ENCODE measurements at places on chromosomes 6 and 20.

DNA sequence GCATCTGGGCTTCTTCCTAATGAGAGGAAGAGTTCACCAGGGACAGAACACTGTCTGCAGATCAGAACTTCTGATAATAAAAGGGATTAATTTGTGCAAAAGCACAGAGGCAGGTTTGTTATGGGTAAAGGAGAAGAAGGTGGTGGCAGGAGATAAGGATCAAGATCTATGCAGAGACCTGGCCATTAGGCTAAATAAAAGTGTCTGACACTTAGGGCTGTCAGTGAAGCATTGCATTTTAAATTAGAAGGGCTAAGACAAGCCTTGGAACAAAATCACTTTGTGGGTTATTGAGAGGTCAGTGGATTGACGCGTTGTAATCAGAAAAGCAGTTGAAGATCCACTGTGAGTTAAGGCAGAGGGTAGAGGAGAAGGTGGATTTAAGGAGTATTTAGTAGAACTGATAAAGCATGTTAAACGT lies 76.8 kb downstream of the MAP3K4 start:
- DNase-seq: no peak

GRCh38 chr20:4666001-4666479 lies 55.7 kb upstream of the PRND start:
- DNase-seq: peak; percentile 75

DNA sequence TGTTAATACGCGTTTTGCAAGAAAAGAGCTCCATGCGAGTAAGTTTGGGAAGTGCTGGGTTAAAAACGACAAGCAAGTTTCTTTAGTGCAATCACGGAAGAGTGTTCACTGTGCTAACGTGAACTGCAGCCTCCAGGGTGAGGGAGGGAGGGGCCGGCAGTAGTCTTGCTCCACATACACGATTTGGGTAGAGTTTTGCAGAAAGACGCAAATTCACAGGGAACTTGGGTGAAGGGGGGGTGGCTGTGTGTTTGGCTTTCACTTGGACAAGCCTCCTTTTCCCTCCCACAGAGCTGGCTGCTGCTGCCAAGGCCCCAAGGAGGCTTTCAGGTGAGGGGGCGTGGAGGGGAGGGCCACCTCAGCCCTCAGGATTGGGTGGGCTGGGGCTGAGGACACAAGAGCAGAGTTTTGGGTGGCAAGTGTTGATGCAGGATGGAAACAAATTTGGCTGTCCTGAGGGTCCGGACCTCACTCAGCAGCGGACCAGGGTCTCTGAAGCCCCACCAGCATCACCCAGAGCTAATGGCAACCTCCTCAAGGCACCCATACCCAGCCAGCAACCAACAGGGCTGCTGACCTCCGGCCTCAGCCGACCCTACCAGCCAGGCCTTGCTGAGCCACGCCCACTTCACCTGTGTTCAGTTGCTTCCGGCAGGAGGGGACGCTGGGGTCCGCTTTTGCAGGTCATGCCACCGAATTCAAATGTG lies 204.5 kb downstream of the ERMARD start:
- no peak for DNase-seq

- no peak for DNase-seq
Observed at GRCh38 chr6:33949877-33950435, 146.2 kb upstream of the MLN start.

GRCh38 chr6:18121580-18122127 lies 823 bp downstream of the NHLRC1 start:
- DNase-seq: no peak

DNA sequence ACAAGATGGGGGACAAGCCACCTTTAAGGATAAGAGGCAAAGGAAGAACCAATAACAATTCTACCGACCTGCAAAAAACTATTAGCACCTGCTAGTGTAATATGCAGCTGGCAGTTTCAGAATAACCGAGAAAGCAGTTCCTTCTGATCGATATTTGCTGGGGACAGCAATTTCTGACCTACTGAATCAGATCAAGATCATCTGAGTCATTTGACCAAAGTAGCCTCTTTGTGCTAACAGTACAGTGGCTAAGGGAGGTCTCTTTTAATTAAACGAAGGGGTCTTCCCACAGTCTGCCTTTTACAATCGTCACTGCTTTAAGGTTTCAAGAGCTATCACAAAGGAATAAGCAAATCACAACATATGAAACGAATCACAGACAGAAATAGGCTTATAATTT lies 318.9 kb downstream of the BTBD9 start:
- DNase-seq: no peak

GRCh38 chr6:143773506-143774150 lies 69.5 kb upstream of the LTV1 start:
- DNase-seq: no peak

GRCh38 chr20:9338101-9338500 lies 176.3 kb upstream of the LAMP5 start:
- no peak for DNase-seq

DNA sequence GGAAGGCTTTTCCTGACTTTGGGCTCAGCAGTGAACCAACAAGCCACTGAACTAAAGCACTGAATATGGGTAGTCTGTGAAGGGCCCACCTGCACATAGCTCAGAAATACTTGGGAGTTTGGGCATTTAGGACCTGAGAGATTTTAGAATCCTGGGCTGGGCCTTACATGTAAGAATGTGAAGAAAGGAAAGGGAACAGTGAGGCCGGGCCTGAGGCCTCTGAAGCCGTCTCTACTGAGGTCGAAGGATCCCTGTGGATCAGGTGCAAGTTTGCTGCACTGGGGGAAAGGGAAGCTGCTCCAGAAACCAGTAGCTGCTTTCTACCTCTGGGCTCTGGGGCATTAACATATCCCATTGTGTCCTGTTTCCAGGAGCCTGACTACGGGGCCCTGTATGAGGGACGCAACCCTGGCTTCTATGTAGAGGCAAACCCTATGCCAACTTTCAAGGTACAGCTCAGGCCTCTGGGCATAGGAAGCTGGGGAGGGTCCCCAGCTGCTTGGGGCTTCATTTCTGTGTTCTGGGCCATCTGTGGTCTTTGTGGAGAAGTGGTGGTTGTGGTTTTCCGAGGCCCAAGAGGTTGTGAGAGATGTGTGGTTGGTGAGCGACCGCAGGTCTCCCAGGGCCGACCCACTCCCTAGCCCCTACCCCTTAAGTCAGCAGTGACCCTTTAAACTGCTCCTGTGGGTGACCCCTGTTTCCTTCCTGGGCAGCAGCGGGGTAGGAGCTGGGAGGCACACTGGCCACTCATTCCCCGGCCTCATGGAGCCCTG lies 30.3 kb downstream of the PLCG1 start:
- DNase-seq: no peak

DNA sequence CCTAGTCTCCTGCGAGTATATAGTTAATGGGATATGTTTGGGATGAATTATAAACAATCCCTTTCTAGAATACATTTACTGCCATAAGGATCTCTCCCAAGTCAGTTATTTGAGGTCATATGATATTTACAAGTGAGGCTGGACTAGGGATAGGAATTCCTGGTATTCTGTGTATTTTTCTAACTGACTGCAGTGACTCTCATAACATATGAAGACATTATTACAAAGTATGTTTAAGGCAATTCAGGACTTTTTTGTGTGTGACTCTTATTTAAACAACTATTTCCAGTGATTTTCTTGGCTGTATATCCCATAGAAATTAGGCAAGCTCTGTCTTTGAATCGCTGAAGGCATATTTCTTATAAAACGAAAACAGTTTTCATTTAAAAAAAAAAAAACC lies 18.4 kb upstream of the TNFAIP3 start:
- DNase-seq: no peak

- DNase-seq: no peak
Observed at GRCh38 chr6:28658475-28659249, 133.0 kb downstream of the GPX5 start.

DNA sequence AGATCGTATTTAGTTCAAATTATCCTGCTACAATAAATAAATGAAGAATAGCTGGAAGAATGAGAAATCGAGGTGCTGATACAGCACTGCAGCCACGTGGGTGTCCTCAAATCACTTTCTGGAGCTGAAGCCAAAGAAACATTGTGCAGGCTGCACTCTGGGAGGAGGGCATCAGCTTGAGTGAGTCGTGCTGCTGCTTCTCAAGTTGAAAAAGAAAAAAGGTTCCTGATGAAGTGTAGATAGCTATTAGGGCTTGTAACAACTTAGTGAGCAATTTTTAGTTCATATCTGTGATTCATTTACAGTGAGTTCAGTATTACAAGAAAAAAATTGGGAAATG lies 40.5 kb downstream of the DSE start:
- DNase-seq: no peak

DNA sequence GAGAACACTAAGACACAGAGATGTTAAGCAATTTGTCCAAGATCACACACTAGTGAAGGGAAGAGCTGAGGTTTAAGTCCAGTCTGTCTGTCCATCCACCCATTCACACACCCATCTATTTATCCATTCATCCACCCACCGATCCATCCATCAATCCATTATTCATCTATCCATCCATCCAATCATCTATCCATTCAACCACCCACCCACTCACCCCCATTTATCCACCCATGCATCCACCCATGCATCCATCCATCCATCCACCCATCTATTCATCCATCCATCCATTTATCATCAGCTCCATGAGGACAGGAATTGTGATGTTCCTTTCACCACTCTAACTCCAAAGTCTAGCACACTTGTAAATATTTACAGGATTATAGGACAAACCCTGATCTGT lies 242.3 kb upstream of the PMEPA1 start:
- no peak for DNase-seq

GRCh38 chr6:22320750-22321149 lies 23.9 kb upstream of the PRL start:
- DNase-seq: no peak

- DNase-seq: peak; percentile 86
Observed at GRCh38 chr6:43143235-43144128, 27.6 kb upstream of the SRF start.

GRCh38 chr20:5212907-5213487 lies 86.2 kb downstream of the CDS2 start:
- no peak for DNase-seq

GRCh38 chr6:149060985-149061760 lies 256.3 kb upstream of the TAB2 start:
- DNase-seq: no peak

GRCh38 chr6:14254505-14254904 lies 136.9 kb downstream of the CD83 start:
- no peak for DNase-seq

- no peak for DNase-seq
Observed at GRCh38 chr6:159826968-159827647, 27.0 kb downstream of the PNLDC1 start.

DNA sequence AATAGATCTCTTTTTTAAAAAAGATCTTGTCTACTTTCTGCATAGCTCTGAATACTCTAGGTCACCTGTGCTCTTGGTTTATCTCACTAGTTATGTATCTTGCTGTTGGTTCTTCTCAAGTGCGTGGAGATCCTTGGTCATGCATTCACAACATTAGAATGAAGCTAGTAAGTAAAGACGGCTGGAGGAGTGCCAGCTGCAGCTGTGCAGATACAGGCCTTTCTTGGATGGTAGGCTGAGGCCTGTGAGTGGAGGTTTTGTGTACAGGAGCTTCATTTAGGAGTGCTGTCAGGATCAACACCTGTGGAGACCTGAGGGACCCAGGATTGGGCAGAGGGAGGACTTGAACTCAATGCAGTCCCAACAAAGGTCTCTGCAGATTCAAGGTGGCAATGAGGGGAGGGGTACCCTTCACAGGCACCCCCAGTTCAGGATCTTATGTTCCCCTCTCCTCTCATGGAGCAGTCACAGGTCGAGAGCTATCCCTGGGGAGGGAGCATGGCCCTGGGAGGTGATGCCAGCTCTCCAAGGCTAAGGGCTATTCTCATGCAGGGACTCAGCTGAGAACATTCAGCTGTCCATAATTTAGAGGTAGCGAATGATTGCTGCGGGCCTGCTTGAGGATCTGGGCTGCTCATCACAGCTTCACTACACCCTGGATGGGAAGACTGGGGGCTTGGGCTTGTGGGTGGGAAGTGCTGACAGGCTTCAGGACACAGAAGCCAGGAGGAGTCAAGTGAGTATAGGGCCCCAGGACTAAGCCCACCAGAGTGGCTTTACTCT lies 98.9 kb upstream of the ENPP5 start:
- DNase-seq: no peak

DNA sequence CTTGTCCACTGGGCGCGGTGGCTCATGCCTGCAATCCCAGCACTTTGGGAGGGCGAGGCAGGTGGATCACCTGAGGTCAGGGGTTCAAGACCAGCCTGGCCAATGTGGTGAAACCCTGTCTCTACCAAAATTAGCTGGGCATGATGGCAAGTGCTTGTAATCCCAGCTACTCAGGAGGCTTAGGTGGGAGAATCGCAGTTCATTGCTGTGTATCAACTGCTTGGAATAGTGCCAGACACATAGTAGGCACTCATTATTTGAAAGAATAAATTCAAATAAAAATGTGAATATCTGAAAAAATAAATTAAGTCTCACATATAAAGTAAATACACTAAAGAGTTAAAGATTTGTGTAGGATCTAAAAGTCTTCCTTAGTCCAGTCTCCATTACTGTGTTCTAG lies 1.9 kb downstream of the PAK1IP1 start:
- DNase-seq: no peak
